ENCODE measurements at places on chromosomes 13 and 19.

DNA sequence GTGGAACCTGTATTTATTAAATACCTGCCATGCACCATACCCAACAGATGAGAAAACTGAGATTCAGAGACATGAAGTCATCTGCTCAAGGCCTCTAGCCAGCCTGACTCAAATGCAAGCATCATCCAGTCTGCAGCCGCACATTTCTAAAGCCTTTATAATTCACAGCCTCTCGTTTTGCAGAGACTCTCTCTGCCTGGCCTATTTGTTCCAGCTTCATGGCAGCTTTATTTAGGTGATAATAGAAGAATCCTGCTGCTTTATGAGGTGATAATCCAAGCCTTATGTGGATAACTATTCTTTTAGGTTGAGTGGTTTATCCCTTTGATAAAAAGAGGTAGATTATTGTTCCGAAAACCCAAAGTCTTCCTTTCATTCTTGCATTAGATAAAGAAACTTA, 58.4 kb downstream of the OXGR1 start:
- DNase-seq = no peak

DNA sequence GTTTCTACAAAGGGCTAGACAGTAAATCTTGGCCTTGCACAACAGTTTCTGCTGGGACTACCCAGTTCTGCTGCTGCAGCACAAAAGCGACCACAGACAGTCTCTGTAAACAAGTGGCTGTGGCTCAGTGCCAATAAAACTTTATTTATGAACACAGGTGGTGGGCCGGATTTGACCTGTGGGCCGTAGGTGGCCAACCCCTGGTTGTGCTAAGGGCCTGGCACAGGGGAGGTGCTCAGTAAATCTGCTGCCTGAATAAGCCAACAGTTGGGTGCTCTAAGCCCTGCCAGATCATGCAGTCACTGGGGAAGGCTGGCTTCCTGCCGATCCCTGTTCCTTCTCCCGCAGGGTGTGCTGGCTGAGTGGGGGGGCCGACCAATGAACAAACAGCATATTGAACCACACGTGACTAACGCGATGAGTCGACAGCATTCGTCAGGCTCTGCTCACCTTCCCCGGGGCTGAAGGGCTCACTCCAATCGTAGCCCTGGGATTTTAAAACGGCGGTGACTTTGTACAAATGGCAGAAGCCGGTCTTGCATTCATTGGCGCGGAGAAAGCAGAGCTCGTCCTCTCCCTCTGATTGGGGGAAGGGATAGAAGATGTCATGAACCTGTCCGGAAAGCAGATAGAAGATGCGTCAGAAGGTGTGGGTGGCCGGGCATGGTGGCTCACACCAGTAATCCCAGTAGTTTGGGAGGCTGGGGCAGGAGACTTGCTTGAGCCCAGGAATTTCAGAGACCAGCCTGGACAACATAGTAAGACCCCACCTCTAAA, 24.3 kb upstream of the MYDGF start:
- no peak for DNase-seq

GRCh38 chr13:18952225-18953016, 229.2 kb downstream of the TUBA3C start:
- DNase-seq = no peak

DNA sequence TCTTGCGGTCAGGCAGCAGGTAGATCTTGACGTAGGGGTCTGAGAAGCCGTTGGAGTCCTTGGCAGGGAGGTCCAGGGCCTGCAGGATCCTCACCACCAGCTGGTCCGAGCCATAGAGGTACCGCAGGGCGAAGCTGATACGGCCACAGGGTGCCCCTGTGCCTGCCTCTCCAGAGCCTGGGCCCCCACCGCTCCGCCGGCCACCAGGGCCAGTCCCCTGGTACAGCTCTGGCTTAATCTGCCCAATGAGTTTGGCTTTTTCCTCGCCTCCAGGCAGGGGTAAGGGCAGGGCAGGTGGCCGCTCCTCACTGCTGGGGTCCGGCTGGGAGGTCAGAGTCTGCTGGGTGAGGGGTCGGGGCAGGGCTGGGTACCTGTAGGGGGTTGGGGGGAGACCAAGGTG, 9.9 kb downstream of the SYT3 start:
- no peak for DNase-seq

GRCh38 chr13:72782717-72783116, 784 bp downstream of the PIBF1 start:
- no peak for DNase-seq

- peak; percentile 23 for DNase-seq
Measured at GRCh38 chr19:41373993-41374392, 2.3 kb upstream of the TMEM91 start.

GRCh38 chr19:9865732-9866501, 30.8 kb downstream of the PIN1 start:
- DNase-seq = peak; percentile 68
